Mesenteric fat pad (tissue), 1 donor: ENCODE measurements at places on chromosomes 3 and 15. TPM values are rescaled to one million over a fixed set of nuclear protein-coding genes. Genes with fewer than 3 reads are reported as not detected.
A peak's percentile ranks its signal among the peaks of the same experiment; 100 is the strongest.

- no peak for DNase-seq
Observed at GRCh38 chr3:161314836-161315395, 56.4 kb downstream of the SPTSSB start.

- DNase-seq = no peak
Observed at GRCh38 chr15:79815468-79815867, 81.3 kb downstream of the MTHFS start.

Gene CLDN18
- total RNA-seq = not detected

Gene CTXN2
- total RNA-seq = not detected

- DNase-seq = no peak
Observed at GRCh38 chr3:187648177-187648576, 22.0 kb downstream of the SST start.

Gene SCG3
- not detected for total RNA-seq

Gene RASL12
- 4.7 TPM for total RNA-seq

- DNase-seq = no peak
Observed at GRCh38 chr3:196650740-196651311, 11.3 kb downstream of the NRROS start.

DNA sequence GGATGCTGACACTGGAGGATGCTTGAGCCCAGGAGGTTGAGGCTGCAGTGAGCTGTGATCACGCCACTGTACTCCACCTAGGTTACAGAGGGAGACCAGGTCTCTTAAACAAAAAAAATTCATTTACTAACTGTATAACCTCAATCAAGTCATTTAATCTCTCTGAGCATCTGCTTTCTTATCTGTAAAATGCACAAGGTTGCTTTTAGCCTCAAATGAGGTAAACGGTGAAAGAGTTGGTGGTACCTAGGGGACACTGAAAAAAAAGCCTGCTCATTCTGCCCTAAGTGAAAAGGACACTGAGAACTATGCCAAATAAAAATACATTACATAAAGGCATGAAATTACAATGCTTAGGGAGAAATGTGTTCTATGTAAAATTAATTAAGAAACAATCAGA is 3.4 kb downstream of the PP2D1 start:
- no peak for DNase-seq

- DNase-seq = no peak
Observed at GRCh38 chr3:128362026-128362965, 104.4 kb downstream of the DNAJB8 start.

Gene SIDT1
- 1.5 TPM for total RNA-seq

DNA sequence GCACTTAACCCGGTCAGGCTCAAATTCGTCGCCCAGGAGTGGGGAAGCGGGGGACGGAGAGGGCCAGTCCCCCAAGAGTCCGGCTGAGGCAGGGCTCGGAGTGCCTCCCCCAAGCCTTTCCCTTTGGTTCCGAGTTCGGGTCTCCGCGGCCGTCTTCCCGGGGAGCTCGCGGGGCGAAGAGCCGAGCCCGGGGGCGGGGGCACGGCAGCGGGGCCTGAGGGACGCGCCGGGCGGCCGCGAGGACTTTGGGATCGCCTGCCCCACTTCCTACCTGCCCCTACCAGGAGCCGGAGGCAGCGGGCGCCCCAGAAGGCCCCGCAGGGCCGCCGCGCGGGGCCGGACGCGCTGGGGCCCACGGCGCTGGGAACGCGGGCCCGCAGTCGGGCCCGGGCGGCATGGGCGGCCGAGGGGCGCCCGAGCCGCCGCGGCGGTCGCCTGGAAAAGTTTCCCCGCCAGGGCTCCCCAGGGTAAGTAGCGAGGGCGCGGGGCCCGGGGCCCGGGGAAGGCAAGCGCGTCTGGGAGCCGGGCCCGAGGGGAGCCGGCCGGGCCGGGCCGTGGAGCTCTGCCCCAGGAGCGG is 2.8 kb downstream of the FURIN start:
- DNase-seq = no peak

Gene VWA5B2
- not detected for total RNA-seq

Gene HTD2
- total RNA-seq = 7.6 TPM

Gene NANOGP8
- total RNA-seq = not detected

GRCh38 chr15:20643829-20644425 is 102.3 kb upstream of the GOLGA6L6 start:
- DNase-seq = peak; percentile 88

Gene SLC28A2
- total RNA-seq = not detected

DNA sequence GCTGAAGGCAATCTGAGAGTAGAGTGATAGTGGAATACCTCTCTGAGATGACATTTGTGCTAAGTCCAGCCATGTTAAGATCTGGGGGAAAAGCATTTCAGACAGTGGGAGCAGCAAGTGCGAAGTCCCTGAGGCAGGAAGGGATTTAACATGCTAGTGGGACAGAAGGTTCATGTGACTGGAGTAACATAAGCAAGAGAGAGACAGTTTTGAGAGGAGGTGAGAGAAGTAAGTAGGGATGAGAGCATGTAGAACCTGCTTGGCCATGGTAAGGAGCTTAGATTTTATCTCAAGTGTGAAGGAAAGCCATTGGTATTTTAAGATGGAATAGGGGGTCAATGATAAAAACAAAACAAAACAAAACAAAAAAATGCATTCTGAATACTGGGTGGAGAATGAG is 358.6 kb upstream of the KCNH8 start:
- DNase-seq = no peak

Gene PATL2
- 2.2 TPM for total RNA-seq

DNA sequence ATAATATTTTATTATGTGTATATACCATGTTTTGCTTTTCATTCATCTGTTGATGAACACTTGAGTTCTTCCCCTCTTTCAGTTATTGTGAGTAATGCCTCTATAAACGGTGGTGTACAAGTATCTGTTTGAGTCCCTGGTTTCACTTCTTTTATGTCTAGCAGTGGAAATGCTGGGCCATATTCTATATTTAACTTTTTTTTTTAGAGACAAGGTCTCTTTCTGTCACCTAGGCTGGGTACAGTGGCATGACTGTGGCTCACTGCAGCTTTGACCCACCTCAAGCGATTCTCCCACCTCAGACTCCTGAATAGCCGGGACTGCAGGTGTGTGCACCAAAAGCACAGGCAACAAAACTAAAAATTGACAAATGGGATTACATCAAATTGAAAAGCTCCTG is 19.9 kb downstream of the GOLM2 start:
- DNase-seq = no peak

DNA sequence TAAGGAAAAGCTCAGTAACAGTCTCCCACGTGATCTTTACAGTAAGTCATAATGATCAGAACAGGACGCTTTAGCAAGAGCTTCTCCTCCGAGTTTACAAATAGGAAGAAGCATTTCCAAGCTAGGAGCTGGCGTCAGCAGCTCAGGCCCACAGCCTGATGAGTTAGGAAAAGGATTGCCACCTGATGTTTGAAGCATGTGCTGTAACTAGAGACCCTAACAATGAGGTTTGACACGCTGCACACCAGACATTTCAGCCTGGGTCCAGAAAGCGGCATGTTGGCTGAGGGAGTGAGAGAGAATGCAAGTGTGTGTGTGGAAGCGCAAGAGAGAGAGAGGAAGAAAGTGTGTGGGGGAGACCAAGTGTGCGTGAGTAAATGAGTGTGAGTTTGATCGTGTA is 47.3 kb downstream of the TLE3 start:
- DNase-seq = peak; percentile 47

Gene LMAN1L
- total RNA-seq = not detected

Gene PTX3
- 618 TPM for total RNA-seq

- DNase-seq = no peak
Observed at GRCh38 chr3:134148534-134148933, 102.1 kb downstream of the RYK start.

GRCh38 chr3:13539671-13540070 is 9.3 kb upstream of the FBLN2 start:
- DNase-seq = no peak

DNA sequence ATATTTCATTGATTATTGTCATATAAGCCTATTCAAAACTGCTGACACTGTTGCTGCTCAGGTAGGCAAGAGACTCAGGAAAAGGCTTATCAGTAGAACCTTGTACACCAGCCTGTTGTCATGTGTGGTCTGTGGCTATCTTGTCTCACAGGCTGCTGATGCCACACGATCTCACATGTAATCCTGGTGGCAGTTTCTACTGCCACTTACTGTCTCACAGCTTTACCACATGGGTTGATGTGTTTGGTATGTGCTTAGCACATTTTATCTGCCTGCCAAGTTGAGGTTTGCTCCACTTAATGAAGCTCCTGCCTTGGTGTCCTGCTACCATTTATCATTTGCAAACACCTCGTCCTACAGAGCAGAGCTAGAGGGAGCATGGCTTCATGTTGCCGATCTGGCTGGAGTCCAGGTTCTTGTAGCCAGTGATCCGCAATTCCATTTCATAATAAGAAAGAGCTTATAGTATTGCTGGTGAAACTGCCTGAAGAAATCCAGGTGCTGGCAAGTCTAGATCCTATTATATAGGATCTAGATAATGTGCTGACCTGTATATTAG is 637.9 kb downstream of the NLGN1 start:
- DNase-seq = no peak

GRCh38 chr3:146153429-146153828 is 7.6 kb downstream of the PLOD2 start:
- no peak for DNase-seq

DNA sequence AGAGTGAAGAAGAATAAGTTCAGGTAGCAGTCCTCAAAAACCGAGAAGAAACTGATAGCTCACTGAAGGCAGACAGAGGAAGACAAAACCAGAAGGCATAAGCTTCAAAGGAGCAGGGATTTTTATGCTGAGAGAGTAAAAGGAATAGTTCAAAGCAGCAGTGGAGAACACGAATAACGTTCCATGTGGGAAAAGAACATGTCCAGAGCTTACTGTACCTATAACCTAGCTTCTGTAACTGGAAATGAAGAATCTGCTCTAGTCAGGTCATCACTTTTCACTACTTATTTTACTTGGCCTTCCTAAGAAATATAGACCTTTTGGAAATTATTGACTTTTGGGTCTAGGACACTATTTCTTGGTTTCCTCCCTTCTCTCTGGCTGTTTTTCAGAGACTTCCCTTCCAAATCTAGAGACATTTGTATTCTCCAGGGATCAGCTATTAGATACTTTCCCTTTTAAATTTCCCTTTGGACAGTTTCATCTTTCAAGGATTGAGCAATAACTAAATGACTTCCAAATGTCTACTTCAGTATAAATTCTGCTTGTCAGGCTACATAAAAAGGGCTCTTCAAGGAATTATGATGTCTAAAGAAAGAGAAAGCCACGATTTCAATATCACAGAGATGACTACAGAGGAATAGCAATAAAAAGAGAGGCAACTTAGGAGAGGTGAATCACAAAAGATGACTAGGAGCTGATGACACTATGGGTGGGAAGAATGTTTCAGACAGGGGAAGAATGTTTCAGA is 46.7 kb downstream of the UBE3A start:
- no peak for DNase-seq

- DNase-seq = no peak
Observed at GRCh38 chr3:195582947-195583346, 793 bp downstream of the APOD start.

Gene WDR93
- total RNA-seq = 0.32 TPM

- no peak for DNase-seq
Observed at GRCh38 chr15:93524432-93524831, 435.4 kb upstream of the RGMA start.

- peak; percentile 65 for DNase-seq
Observed at GRCh38 chr3:58668247-58668646, 1.7 kb upstream of the FAM3D start.

- DNase-seq = no peak
Observed at GRCh38 chr3:72976281-72976741, 20.3 kb upstream of the PPP4R2 start.

DNA sequence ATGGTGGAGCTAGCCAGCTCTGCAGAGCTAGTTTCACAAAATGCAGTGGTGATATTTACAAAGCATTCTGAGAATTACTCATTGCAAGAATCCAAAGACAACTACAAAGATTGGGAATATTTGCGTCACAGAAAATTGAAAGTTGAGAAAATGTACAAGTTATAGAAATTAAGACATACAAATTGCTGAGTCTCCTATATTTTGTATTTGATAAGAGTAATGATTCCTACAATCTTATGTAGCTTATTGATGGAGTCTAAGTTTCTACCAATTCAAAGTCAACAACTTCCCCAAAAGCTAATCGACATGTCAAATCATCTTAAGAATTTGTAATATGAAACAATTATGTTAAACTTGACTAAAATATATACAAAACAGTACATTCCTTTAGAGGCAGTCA is 46.4 kb upstream of the TOP2B start:
- DNase-seq = no peak

DNA sequence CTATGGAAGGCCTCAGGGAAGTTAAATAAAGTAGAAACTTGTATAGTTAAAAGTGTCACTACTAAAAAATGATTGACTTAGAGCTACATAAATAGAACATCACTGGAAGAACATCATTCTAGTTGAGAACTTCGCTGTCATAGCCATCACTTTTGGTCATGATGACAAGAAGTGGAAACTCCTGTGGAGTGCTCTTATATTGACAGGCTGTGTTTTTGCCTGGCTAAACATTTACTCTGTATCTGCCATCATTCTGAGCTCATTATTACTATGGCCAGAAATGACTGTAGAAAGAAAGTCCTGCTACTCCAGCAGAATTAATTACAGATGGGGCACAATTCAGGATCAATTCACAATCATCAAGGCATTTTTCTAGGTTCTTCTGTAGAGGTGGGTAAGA is 165.1 kb upstream of the GOLIM4 start:
- DNase-seq = no peak

GRCh38 chr3:64574194-64574593 is 113.6 kb downstream of the ADAMTS9 start:
- no peak for DNase-seq
